ENCODE measurements at places on chromosomes 12 and 14.

GRCh38 chr12:109529691-109530640 lies 43.3 kb downstream of the MMAB start:
- no peak for DNase-seq

- no peak for DNase-seq
These were observed 4.8 kb upstream of the SNRNP35 start for GRCh38 chr12:123453165-123453564.

DNA sequence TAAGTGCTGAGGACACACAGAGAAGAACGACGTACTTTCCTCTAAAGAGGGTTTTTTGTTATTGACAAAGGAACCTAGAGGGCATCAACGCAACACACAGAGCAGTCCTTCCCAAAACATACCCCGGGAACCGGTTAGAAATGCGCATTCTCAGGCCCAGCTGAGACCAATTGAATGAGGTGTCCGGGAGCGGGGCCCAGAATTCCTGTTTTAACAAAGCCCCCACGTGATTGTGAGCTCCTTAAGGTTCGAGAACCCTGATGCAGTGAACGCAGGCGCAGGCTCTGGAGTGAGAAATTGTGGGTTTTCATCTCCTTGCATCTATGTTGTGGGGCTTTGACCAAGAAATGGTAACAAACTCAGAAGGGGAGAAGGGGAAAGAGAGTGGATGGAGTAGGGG lies 51.0 kb upstream of the TBX3 start:
- DNase-seq = no peak

- DNase-seq = no peak
These were observed 27.5 kb upstream of the DCN start for GRCh38 chr12:91210144-91210543.

DNA sequence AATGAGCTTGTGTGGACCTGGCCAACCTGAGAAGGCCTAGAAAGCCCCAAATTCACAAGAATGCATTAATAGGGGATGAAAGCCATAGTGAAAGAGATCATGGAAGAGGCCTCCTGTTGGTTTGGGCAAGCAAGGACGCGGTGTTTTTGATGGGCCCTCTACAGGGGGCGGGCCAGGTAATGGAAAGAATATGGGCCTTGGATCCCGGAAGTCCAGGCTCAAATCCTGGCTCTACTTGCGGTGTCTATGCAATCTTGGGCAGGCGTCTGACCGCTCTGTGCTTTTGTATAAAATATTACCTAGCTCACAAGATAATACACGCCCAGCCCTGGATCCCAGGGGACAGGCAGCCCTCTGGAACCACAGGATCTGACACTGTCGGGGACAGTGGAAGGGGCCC lies 41.1 kb upstream of the CLMN start:
- DNase-seq = no peak

DNA sequence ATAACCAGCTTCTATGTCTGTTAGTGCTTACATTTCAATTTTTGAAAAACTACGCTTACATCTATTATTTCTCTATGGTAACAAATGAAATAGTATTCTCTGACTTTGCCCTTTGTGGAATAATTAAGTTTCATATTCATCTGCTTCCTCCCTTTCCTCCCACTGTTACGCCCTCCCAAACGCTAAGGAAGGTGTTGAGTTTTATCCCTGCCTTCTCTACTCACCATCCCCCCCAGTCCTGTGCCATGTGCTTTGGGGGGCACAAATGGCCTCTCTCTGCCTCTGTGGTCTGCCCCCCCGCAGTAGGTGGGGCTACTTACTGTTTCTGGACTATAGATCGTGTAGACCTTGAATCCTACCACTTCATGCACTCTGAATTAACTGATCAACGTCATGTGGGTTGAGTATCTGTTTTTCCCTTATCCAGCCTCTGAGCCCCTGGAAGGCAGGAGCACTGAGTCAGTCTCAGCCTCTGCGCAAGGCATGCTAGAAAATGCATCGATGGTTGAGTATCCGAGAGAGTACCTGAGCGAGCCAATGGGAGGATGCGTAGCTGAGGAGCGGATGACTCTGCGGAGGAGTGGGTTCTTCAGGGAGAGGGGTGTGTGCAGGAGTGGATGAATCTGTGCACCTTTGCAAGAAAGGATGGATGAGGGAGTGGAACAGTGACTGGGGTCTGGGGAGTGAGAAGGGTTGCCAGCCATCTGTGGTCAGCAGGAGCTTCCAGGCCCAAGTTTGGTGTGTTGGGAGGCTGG lies 114.5 kb upstream of the RTL1 start:
- DNase-seq = no peak

GRCh38 chr12:30694412-30695198 lies 1.1 kb downstream of the IPO8 start:
- no peak for DNase-seq

DNA sequence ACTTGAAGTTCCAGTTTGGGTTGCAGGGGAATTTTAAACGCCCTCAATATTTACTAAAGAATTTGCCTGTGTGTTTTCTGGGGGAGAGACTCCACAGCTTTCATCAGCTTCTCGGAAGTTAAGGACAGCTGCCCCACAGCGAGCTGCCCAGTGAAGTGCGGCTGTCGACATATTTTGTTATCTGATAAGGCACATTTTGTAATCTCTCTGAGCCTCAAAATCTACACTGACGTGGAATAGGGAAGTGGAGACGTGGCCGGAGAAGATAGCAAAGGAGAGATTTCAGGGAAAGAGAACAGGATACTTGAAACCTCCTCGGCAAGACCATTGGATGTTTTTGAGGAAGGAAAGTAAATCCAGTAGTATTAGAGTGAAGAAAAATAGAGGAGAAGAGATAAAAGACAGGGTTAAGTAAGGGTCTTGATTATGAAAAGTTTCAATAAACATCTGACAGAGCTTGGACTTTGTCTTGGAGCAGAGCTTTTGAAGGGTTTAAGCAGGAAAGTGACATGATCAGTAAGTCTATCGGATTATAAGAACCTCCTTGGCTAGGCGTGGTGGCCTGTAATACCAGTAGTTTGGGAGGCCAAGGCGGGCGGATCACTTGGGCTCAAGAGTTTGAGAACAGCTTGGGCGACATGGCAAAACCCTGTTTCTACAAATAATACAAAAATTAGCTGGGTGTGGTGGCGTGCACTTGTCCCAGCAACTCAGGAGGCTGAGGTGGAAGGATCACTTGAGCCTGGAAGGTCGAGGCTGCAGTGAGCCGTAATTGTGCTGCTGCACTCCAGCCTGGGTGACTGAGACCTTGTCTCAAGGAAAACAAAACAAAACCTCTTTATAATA lies 1.1 kb downstream of the POLR3B start:
- DNase-seq = no peak

GRCh38 chr12:116937640-116938039 lies 26.9 kb downstream of the FBXW8 start:
- DNase-seq = no peak

DNA sequence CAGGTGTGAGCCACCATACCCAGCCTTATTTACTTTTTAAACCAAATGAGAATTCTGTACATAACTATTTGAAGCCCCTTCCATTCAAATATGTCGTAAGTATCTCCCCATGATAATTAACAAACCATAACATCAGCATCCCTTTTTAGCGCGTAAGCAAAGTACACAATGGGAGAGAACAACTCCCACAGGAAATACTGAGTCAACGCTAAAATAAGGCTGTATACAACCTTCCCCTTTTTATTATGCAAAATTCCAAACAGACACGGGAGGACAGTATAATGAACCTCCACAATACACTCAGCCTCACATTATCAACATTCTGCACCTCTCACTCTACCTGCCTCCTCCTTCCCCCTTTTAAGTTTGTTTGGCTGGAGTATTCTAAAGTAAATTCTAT lies 73.5 kb downstream of the CCDC88C start:
- DNase-seq = no peak

DNA sequence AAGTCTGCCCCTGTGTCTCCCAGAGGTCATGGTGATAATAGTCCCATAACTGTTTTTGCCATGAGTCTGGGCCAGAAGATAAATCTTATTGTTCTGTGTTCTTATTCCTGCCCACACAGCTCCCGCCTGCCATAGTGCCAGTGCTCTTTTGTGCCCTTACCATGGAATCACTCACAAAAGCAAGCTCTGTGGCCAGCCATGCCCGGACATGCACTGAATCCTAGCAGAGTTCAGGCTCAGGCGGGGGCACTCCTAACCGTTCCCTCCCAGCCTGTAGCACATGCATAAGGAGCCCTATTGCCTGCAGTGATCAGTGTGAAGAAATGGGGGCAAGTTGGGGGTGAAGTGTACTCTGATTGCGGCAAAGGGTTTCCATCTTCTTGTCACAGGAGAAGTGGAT lies 33.3 kb downstream of the DHRS2 start:
- DNase-seq = no peak

DNA sequence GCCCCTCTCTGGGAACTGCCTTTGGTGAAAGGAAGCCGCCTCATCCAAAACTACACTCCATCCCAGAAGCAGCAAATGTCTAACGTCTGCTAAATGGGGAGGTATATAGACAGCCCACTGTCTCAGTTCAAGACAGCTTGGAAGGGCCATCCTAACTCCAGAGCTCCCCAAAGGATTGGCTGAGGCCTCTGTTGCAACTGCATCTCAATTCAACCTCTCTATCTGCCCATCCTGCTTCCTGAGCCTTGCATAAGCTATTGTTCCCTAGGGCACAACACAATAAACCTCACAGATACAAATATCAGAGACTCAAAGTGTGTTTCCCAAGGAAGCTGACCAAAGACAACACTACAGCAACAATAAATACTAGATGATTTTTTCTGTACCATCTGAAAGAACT lies 495.2 kb upstream of the SOX5 start:
- no peak for DNase-seq

DNA sequence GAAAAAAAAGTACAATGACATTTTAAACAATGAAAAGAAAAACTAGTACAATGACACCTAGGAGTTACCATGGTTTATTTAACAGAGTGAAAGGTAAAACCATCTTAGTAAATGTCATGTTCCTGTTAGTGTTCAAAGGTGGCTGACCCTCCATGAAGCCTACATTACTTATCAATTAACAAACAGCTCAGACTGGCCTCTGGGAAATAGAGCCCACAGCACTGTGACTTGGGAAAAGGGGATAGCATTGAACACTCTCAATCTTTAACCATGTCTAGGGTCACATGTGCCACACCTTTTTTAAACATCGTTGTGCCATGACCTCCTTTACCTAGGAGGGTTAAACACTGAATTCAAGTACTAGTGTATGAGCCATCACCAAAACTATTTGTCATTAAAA lies 106.3 kb upstream of the SOX5 start:
- DNase-seq = no peak

- DNase-seq = no peak
These were observed 17.9 kb downstream of the RECQL start for GRCh38 chr12:21483531-21483930.

GRCh38 chr12:12336049-12336411 lies 14.0 kb downstream of the MANSC1 start:
- no peak for DNase-seq

- no peak for DNase-seq
These were observed 53.4 kb downstream of the CAND1 start for GRCh38 chr12:67322580-67322979.

- no peak for DNase-seq
These were observed 780.5 kb downstream of the NRXN3 start for GRCh38 chr14:78950649-78951048.

GRCh38 chr12:107026806-107027635 lies 40.1 kb upstream of the MTERF2 start:
- no peak for DNase-seq

GRCh38 chr14:24051176-24051788 lies 527 bp upstream of the CARMIL3 start:
- no peak for DNase-seq

- no peak for DNase-seq
These were observed 35.7 kb downstream of the ADGRD1 start for GRCh38 chr12:130989391-130989790.

DNA sequence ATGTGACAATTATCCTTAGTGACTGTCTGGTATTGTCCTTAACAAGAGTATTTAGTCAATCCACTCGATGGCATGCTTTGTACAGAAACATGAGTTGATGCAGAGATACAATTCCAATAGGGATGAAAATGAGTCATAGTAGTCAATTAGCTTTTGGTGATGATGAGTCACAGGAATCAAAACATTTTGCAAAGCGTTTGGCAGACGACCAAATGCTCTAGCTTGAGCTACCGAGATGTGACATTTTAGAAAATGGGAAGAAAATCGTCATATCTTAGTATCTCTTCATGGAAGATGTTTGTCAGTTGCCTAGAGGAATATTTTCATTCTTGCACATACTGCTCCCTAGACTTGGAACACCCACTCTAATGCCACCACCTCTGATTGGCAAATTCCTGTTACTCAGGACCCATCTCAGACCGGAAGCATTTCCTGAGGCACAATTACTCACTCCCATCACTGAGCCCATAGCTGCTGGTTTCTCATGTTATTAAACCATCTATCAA lies 95.0 kb downstream of the LMNTD1 start:
- no peak for DNase-seq

DNA sequence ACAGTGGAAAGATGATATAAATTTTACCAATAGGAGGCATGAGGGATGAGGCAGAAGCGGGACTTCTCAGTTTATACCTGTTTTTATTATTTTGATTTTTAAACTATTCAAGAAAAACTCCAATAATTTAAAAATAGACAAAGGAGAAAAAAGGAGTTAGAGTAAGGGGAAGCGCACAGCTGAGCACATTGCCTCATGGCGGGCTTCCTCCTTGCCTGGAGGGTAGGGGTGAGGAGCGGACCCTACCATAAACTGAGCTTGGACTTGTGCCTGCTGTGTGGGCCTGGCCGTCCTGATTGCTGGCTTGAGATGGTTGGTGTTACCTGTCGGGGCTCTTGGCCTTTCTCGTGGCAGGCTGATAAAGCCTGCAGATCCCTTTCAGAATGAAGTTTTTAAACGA lies 15.1 kb upstream of the HIP1R start:
- no peak for DNase-seq

- no peak for DNase-seq
These were observed 13.8 kb upstream of the DGLUCY start for GRCh38 chr14:91100102-91100501.

DNA sequence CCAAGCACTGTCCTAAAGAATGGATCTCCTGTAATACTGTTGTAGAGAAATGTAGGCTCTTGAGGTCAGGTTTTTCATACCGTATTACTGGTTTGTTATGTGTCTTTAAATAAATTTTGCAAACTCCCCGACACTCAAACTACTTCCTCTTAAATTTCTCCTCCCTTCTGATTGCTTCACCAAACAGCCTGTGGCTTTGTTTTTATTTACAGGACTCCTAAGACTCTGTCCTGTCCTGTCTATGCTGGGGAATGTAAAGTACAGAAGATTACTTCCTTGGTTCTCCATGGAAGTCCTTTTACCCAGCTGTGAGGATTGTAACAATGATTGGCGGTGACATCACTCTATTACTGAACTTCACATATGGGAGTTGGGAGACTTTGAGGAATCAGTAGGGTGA lies 873.5 kb downstream of the DIO2 start:
- no peak for DNase-seq

GRCh38 chr14:91350483-91350812 lies 67.2 kb downstream of the CCDC88C start:
- no peak for DNase-seq

All from activated T-helper 9 cell treated with anti-CD3 and anti-CD28 coated beads, Interleukin-2, amount 50 U/mL, for 16 hours (primary cell).